Activated effector memory CD4-positive, alpha-beta T cell treated with anti-CD3 and anti-CD28 coated beads, Interleukin-2, amount 50 U/mL, for 16 hours (primary cell): ENCODE measurements at places on chromosomes 11 and 22.

DNA sequence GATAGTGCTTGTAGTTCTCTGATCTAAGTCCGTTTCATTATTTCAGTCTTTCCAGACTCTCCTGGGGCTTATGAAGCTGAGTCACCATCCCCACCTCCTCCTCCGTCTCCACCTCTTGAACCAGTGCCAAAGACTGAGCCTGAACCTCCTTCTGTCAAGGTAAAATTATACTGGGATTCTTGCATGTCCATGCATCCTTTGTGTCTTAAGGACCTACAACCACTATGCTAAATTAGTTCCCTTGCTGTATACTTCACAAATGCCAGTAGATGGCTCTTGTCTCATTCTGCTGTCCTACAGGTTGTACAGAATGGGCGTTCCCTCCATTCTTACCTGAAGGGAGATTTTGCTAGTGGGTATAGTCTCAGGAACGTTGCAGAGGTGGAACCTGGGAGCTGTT is 42.2 kb downstream of the POLD3 start:
- DNase-seq, result no peak

- DNase-seq, result no peak
These were observed 9.8 kb downstream of the SCN4B start for GRCh38 chr11:118142809-118143208.

GRCh38 chr11:127632546-127632945 is 632.0 kb upstream of the KIRREL3 start:
- no peak for DNase-seq

DNA sequence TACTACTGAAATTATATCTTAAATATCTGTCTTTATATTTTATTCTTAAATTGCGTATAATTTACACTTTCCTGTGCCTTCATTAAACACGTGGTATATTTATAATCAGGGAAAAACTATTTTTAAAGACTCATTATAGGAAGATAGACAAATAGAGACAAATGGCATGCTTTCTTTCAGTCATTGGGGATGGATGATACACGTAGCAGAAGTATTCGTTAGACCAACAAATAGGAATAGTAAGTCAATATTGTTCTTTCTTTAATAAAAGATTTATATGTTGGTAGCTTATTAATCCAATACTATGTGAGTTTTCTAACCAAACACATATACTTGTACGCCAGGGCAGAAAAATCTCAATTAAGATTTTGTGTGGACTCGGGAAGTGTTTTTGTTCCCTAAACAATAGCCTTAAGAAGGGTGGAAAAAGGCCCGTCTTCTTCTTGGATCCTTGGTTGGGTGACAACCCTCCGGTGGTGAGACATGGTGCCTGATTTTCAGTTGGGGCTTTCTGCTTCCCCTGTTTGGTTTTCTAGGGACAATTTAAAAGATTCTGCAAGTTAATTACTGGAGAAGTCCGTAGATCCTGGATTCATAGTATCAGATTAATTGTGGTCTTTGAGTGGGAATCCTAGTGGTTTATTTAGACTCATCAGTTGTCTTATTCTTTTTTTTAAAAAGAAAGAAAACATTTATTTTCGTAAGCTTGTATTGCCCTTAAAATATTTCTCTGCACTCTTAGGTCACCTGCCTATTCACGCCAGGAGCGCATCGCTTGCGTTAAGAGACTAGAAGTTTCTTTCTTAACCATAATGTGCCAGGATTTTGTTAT is 83.5 kb upstream of the WNT7B start:
- no peak for DNase-seq

DNA sequence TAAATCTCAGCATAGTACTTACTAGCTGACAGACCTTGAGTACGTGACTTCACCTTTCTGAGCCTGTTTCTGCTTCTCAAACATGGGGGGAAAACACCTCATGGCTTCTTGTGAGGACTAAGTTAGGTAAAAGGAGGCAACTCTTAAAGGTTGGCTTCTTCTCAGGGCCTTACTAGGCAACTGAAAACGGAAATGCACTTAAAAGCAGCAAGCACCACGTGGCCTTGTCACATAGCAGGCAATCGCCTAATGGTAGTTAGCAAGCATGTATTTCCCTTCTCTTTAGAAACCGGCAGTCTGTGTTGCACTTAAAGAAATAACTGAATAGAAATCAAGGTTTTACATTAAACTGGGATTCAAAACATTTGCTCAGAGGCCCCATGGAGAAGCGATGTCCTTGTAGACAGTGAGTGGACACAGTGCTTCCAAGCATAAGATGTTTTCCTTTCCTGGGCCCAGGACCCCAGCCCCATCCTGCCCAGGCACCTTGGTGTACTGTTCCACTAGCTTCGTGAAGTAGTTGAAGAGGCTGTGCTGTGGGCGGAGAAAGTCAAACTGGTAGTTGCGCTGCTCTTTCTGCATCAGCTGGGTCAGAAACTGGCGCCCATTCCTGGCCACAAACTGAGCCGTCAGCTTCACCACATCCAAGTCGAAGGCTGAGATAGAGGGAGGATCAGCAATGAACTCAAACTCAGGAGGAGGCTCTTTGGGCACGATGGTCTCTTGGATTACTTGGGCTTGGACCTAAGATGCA is 12.1 kb downstream of the SF3A1 start:
- peak; percentile 76 for DNase-seq

DNA sequence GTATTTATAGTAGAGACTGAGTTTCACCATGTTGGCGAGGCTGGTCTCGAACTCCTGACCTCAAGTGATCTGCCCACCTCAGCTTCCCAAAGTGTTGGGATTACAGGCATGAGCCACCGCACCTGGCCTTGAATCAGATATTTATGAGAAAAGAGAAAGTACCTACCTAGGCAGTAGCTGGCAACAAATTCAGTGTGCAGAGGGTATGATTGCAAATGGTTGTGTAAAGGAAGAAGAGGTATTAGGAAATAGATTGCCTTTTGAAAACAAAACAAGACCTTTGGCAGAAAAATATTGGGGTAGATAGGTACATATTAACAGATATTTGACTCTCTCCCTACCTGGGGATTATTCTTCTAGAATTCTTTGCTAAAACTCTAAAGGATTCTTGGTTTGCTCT is 38.5 kb upstream of the LIN7C start:
- DNase-seq, result no peak

GRCh38 chr22:46561435-46561905 is 24.1 kb upstream of the CELSR1 start:
- DNase-seq, result no peak

DNA sequence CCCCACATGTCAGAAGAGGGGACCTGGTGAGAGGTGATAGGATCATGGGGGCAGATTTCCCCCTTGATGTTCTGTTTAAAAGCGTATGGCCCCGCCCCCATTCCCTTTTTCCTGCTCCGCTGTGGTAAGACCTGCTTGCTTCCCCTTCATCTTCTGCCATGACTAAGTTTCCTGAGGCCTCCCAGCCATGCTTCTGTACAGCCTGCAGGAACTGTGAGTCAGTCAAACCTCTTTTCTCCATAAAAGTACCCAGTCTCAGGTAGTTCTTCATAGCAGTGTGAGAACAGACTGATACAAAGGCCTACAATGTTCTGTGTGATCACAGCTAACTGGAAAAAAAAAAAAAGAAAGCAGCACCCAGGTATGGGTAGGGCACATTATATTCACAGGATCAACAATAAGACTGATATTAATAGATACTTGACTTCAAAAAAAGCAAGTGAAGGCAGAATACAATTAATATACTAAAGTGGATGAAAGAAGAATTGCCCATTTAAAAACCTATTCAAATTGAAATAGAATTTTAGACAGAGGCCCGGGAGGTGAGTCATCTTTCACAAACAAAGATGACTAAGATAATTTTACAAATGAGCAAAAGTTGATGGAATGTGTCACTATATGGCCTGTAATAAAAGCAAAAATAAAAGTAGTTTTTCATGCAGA is 1.7 kb upstream of the OR52K1 start:
- no peak for DNase-seq

DNA sequence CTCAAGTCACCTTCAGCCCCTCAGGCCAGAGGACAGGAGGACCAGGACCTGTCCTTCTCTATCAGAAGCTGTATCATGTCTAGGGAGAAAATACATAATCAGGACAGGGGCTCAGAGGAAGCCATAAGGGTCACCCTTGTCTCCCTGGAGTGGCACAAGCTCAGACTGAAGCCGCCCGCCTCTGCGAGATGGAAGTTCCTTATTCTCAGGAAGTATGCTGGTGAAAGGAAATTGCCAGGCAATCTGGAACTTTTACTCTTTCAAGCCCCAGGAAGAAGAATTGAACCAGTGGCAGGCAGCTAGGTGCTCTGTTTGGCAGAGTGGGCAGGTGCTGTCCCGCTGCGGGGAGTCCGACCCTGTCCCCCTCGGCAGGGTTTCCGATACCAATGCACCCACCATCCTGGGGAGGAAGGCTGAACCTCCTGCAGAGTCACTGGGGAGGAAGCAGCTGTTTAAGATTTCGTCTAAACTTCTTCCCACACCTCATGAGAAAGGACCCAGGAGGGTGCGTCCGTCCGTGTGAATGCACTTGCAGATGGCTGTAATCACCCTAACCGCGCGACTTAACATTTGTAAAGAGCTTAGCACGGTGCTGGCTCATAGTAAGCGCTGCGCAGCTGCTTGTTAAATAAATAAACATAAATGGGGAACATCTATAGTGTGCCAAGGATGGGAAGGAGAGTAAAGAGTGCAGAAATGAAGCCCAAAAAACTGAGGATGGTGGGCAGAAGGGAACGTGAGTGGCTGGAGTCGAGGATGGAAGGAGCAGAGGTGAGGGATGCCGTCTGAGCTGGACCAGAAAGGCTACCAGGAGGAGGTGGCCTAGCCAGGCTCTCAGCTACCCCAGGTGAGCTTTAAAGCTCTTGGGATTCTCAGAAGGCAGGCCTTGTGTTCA is 5.0 kb upstream of the ANO1 start:
- DNase-seq, result peak; percentile 44

GRCh38 chr11:2653930-2654739 is 45.7 kb downstream of the KCNQ1OT1 start:
- DNase-seq, result no peak

DNA sequence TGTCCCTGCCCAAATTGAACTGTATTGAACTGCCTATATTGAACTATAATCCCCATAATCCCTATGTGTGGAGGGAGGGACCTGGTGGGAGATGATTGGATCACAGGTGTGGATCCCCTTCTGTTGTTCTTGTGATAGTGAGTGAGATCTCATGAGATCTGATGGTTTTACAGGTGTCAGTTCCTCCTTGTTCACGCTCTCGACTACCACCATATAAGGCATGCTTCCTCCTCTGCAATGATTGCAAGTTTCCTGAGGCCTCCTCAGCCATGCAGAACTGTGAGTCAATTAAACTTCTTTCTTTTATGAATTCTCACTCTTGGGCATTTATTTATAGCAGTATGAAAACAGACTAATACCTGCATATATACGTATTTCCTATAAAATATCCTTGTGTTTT is 206.5 kb upstream of the PDGFD start:
- no peak for DNase-seq

DNA sequence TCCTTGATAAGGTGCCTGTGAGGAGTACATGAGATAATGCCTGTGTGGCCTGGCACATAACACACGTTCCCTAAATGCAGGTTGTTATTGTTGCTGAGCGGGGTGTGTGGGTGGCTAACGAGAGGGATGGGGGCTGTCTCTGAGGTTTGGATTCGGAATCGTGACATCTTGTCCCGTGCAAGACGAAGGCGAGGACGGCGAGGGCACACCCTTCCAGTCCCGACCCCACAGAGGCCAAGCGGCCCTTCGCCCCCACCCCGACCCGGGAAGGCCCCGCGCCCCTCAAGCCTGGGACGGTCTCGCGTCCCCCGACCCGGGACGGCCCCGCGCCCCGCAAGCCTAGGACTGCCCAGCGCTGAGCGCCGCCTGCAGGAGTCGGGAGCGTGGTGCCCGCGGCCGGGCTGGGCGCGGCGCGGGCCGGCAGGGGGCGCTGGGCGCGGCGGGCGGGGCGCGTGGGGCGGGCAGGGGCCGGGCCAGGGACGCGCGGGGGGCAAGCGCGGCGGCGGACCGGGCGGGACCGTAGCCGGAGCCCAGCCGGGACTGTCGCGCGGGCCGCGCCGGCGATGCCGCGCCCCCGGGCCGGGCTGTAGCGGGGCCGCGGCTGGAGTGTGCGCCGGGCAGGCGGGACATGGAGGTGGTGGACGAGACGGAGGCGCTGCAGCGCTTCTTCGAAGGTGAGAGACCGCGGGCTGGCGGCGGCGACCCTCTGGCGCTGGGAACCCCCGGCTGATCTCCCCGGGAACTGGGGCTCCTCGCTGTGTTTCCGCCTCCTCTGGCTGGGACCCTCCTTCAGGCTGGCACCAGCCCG is at the start of gene MYRF:
MYRF (plus strand) TSS at position 520 of the 808 bp plus-strand sequence; CDS start at position 629, 109 bp downstream.
- DNase-seq, result peak; percentile 87

DNA sequence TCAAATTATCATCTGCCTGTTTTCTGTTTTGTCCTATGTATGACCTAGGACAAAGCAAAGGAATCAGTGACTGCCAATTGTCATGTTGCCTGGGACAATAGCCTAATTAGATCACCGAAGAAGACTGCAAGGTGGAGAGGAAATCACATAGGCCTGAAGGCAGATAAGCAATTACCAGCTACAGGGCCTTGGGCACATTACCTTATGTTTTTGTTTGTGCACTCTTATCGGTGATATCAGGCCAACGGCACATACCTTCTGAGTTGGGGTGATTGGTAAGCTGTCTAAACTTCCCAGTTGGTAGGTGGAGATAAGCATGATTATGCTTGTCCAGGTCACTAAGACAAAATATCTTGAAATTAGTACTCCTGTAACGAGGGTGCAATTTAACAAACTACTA is 58.1 kb upstream of the FAM181B start:
- no peak for DNase-seq

DNA sequence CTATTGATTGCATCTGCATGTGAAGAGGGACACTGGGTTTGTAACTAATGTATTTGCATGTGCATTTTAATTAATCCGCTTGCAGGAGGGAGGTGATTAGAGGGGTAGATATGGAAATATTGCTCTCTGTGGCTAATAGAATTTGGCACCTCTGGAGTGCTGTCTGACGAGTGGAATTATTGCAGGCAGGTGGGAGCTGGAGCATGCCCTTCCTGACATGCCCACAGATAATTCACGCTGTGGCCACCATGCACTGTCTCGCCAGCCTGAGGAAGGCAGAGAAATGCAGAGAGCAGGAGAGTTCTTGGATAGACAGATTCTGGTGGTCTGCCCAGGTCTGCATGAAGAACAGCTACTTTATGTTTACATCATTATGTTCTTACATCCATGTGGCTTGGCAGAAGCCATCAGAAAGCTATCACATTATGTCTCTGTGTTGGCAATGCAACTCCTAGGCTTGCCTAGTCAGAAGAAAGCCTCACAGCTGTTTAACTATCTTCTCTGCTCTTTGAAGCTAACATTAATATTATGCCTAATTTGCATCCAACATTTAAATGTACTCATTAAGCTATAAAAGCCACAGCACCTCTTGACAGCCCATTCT is 89.4 kb upstream of the DRD2 start:
- DNase-seq, result no peak

DNA sequence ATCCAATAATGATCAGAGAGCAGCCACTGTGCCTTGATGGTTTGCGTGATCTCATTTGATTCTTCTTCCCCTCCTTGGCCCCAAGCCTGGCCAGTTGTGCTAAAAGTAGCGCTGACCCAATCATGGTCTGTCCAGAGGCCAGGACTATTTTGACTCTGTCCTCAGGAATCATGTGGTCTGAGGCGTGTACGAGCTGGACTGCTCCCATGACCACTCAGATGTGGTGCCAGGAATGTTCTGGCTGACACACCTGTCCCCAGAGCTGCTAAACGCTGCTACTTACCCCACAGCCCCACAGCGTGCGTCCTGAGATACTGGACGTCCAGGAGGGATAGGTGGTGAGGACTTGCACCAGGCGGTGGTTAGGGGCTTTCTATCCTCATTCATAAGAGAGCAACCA is 70.5 kb downstream of the FEZ1 start:
- DNase-seq, result no peak

GRCh38 chr11:10267821-10268220 is 26.2 kb downstream of the SBF2 start:
- no peak for DNase-seq
